Uterus (tissue), 4 donors: ENCODE measurements at places on chromosomes 6 and 20. TPM values are rescaled to one million over a fixed set of nuclear protein-coding genes. Genes with fewer than 3 reads are reported as not detected.

The FOXS1 gene
- 5.4 TPM for total RNA-seq

The PRND gene
- total RNA-seq: 14.9 TPM

The PRELID3B gene
- 32.9 TPM for total RNA-seq

The ZNF334 gene
- 1.3 TPM for total RNA-seq

The FKBP1A gene
- 253 TPM for total RNA-seq

The TIAM2 gene
- 77.1 TPM for total RNA-seq

The JPH2 gene
- 133 TPM for total RNA-seq

The MRS2 gene
- total RNA-seq: 17.5 TPM

The RAET1L gene
- not detected for total RNA-seq

The COQ3 gene
- total RNA-seq: 5.1 TPM

The GABRR1 gene
- total RNA-seq: not detected

The STX11 gene
- 2.9 TPM for total RNA-seq

The SF3B5 gene
- total RNA-seq: 166 TPM

The TFEB gene
- 31.7 TPM for total RNA-seq

The ROS1 gene
- 2.0 TPM for total RNA-seq

The NOX3 gene
- total RNA-seq: not detected

The MAPK13 gene
- total RNA-seq: 2.6 TPM

The OOEP gene
- total RNA-seq: not detected

The HDGFL1 gene
- not detected for total RNA-seq

The PDE10A gene
- total RNA-seq: 55.2 TPM

The C20orf204 gene
- total RNA-seq: 0.26 TPM

The CNKSR3 gene
- 29.6 TPM for total RNA-seq

The HLA-DOB gene
- 0.28 TPM for total RNA-seq

The BPIFB4 gene
- total RNA-seq: not detected

The C6orf15 gene
- total RNA-seq: not detected

The MRPL2 gene
- 14.9 TPM for total RNA-seq

The DNAH8 gene
- 0.69 TPM for total RNA-seq

The CLDN20 gene
- total RNA-seq: not detected

The CLPSL1 gene
- total RNA-seq: not detected
